NCI-H2081 treated with DMSO at 0.1 percent for 48 hours (cell line): ENCODE measurements at places on chromosomes 16 and 17.

DNA sequence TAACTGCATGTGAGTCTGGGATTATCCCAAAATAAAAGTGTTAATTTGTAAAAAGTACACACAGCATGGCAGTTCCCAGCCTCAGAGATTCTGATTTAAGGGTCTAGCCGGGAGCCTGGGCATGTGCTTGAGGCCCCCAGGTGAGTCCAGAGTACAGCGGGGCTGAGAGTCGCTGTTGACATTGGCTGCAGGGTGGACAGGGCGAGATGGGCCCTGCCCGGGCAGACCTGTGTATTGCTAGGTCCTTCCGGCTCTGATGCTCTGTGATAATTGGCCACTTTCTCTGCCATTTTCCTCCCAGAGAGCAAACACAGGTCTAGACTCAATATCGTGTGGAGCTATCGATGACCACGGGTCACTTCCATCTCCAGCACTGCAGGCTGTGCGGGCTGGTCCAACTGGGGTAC, 73.6 kb downstream of the ABCC6 start:
- no peak for DNase-seq

DNA sequence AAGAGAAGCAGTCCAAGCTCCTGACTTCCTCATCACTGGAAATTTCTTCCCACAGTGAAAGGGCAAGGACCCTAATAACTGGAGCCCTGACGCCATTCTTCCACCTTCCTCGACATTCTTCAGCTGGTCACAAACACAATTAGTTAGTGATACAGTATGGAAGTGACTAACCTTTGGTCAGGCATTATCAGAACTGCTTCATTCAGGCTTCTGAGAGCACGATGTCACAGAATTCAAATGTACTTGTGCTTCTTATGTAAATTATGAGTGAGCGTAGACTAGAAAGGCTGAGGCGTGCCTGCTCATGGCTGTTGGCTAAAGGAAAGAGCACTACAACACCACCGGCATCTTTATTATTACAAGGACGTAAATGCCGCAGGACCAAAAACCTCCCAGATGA, 302.9 kb upstream of the AXIN2 start:
- DNase-seq, result no peak

DNA sequence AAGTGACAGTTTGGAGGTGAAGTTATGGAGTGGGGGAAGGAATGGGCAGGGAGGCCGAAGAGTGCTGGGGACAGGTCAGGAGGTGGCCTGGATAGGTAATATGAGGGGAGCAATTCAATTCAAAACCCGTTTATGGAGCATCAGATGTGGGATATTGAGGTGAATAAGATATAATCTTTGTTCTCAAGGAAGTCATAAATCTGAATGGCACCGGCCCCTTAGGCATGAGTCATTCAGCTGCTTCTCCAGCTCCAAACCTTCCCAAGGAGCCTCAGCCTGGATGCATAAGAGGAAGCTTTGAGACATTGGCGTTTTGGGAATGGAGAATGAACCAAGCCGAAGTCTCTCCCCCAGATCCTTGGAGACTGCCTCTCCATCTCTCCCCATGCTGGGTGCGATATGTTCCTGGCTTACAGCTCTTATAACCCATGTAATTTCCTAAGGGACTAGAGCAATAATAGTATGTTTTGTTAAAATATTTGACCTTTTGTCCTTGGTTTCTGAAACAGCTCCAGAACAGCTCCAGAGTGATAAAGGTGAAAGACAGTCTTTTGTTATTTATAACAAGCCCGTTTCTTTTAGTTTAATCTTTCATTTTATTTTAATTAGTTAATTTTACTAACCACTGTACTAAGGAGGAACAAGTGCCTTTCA, 1.7 kb downstream of the TUBG2 start:
- no peak for DNase-seq

GRCh38 chr17:73800893-73801292, 156.6 kb upstream of the SDK2 start:
- peak; percentile 81 for DNase-seq

DNA sequence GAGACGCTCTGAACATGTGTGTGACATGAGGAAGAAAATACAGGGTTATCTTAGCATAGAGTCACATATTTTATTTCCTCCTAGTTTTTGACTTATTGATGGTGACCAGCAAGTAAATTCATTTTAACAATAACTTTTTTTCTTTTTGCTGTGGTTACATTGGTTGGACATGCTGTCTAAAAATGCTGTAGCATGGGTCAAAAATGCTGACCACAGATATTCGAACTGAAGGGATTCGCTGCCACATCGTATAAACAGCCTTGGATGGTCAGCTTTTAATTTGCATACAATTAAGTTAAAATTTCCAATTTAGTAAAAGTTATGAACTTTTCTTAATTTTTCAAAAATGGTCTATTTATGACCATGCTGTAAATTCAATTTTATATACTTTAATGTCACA, 30.5 kb downstream of the RPGRIP1L start:
- no peak for DNase-seq

- DNase-seq, result no peak
Measured at GRCh38 chr16:68040506-68041288, 17.6 kb downstream of the DUS2 start.

DNA sequence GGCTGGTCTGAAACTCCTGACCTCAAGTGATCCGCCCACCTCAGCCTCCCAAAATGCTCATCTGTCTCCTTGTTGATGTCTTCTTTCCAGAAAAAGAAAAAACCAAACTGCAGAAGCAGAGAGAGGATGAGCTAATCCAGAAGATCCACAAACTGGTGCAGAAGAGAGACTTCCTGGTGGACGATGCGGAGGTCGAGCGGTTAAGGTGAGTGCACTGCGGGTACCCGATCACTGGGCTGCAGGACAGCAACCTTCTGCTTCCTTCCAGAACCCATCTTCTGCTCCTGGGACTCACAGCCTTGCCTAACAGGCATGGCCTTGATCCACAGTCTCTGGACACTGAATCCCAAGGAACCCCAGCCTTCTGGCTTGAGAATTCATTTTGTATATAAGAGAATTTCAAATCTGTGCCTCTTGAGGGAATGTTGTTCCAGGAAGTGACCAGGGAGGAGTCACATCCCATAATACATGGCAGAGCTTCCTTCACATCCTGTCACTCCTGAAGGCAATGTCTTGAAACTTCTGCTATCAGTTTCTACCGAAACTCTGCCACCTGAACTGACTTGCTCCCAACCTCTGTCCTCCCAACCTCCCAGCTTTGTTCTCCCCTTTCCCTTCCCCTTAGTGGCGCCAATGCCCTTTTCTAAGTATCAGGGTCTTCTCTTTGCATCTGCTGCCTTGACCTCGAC, 61.7 kb downstream of the MARF1 start:
- no peak for DNase-seq

DNA sequence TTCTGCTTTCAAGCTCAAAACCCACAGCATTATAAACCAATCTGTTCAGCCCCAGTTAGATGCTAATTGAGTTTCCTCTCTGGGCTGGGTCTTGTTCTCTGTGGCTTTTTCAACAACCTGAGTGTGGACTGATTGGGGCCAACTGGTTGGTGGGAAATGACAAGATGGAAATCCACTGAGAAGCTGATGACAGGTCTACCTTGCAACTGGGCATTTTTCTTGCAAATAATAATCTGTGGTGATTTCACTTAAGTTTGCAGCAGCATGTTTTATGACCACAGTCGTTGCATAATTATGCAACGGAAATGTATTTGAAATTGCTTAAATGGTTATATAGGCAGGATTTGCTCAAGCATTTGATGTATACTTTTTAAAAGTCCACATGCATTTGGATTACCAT, 69.9 kb downstream of the AKAP1 start:
- no peak for DNase-seq

GRCh38 chr17:39243155-39243554, 17.4 kb upstream of the STAC2 start:
- DNase-seq, result no peak

- DNase-seq, result no peak
Measured at GRCh38 chr16:84979516-84979915, 31.8 kb downstream of the ZDHHC7 start.

DNA sequence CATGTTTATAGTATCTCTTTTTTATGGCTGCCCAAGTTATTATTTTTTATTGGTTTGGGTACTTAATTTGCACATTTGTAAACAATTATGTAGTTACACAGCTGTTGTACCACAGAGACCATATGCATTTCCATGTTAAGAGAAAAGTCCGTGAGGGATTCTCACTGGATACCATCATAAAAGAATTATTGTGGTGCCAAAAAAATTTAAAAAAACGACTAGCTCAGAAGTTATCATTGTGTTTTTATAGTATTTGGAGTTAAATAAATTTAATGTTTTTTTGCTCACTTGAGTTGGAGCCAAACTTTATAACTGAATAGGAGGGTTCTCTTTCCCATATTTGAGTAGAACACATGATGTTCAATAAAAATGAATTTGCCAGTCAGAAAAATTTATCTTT, 618.7 kb downstream of the WWOX start:
- no peak for DNase-seq

DNA sequence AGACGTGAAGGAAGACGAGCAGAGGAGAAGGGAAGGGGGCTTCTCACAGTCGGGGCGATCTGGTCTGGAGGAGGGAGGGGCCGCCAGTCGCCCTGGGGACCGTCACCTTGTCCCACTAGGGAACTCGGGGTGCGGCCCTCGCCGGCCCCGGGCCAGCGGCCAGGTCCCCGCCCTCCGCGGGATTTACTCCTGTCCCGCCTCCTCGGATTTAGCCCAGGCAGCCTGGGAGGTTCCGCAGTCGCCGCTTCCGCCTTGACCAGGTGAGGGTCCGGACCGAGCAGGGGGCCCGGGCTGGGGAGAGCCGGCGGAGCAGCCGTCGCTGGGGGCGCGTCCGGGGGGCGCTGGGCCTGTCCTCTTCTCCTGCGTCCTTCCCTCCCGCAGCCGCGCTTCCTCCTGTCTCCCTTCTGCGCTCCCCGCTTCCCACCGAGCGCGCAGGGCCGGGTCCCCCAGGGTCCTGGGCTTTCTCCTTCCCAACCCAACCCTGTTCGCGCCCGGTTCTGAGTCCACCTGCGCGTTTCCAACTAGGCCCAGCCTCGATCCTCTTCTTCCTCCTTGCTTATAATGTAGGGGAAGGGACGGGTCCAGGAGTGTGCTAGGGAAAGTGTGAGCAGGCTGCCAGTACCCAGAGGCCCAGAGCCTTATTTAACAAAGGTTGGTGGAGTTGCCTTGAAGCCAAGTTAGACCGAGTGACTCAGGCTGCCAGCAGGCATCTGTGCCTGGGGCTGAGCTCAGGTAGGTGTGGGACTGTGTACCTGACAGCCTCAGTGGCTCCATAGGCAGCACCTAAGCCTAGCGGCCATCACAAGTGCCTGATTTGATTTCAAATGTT, at the start of gene TNK1:
TNK1 (plus strand) TSS at position 235 of the 829 bp plus-strand sequence. CDS start 1,838 bp downstream, outside the sequence.
- no peak for DNase-seq

GRCh38 chr17:68621065-68621464, 19.9 kb upstream of the FAM20A start:
- DNase-seq, result no peak

GRCh38 chr17:3695723-3696411, at the start of gene P2RX5:
Gene P2RX5 (minus strand): TSS chr17:3696155. CDS start chr17:3696005, 150 bp downstream.
- no peak for DNase-seq

- no peak for DNase-seq
Measured at GRCh38 chr16:66199189-66199588, 167.3 kb upstream of the CDH5 start.

- DNase-seq, result no peak
Measured at GRCh38 chr17:2390199-2390836, 10.5 kb downstream of the MNT start.

GRCh38 chr17:69819316-69820087, 255.5 kb upstream of the KCNJ16 start:
- no peak for DNase-seq

- no peak for DNase-seq
Measured at GRCh38 chr16:74448990-74449389, 27.7 kb upstream of the CLEC18B start.

DNA sequence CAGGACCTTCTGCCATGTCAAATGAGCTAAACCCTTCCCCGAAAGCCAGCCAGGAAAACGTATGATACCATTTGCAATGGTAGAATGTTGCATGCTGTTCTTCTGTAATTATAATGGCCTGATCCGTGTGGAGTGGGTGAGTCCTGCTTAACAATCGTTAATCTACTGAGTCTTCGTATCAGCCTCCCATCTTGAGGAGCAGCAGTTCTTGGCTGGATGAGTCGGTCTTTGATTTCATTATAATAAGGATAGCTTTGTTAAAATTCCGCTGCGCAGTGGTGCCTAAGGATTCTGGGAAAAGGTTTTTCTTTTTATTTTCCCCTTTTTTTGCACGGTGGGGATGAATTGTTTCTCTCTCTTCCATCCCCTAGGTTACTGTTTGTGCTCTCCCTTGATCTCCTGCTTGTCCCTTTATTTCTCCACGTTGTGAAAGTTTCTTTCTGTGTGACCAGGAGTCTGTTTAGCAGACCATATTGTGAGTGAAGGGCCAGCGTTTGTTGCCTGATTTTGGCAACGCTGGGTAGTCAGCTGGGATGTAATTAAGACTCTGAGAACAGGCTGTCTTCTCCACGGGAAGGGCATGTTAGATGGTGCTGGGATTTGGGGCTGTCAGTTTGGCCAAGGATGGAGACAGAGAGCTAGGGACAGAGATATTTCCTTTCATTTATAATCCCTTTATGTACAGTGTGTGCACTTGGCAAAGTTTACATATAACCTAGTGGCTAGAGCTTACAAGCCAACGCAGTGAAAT, 263.0 kb downstream of the FTO start:
- no peak for DNase-seq

DNA sequence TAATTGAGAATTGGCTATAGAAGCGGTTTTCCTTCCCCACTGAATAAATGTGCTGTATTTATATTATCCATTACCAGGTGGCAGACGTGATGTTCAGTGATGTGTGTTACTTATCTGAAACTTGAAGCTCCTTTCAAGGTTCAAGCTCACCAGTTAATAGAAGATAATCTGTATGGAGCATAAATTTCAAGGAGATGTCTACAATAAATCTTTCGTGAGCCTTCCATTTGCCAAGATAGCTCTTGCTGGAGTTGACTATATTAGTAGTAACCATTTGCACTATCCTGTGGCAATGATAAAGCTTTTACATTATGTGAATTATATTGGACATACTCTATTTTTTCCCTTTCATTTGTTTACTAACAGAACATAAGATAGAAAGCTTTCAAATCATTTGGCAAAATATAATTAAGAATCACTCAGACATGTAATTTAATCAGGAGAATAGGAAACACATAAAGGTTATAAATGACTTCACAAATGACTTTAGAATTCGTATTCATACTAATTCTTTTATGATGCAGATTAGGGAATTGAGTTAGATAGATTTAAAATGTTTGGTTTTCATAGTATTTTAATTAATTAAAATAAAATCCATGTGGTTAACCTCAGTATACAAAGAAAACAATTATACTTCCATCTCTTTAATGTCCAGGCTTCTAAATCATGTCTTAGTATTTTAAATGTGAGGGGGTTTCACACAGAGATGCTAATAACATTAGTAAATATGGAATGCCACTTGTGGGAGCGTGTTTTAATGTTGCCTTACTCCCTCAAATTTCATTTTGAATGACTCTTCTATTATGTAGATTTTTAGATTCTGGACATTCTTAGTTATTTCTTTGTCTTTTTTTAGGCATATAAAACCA, 664.4 kb upstream of the CDH8 start:
- no peak for DNase-seq

- no peak for DNase-seq
Measured at GRCh38 chr16:50613281-50613963, 65.2 kb downstream of the NKD1 start.

- DNase-seq, result no peak
Measured at GRCh38 chr17:76914937-76915336, 46.7 kb downstream of the MGAT5B start.
